Right hindlimb (tissue), 1 donor: ENCODE measurements at places on chromosomes 6 and 20.
A peak's percentile ranks its signal among the peaks of the same experiment; 100 is the strongest.

DNA sequence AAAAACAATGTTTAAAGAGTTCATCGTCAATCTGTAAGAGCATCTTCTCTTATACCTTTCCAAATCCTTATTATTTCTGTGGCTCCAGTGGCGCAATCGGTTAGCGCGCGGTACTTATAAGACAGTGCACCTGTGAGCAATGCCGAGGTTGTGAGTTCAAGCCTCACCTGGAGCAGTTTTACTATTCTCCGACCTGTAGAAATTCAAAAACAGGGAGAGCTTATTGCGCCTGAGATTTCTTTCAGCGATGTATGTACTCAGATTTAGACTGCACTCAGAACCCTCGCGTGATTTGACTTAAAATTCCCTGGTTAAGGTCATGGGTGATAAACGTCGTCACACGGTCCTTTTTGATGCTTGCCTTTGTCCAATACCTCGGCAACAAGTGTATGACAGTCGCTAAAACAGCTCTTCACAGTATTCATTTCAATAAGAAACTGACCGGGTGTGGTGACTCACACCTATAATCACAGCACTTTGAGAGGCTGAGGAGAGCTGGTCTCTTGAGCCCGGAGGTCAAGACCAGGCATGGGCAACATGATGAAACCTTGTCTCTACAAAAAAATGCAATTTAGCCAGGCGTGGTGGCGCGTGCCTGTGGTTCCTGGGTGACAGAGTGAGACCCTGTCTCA is 11.9 kb downstream of the GPX5 start:
- no peak for DNase-seq

- DNase-seq: no peak
Observed at GRCh38 chr6:8914700-8915099, 479.4 kb upstream of the SLC35B3 start.

DNA sequence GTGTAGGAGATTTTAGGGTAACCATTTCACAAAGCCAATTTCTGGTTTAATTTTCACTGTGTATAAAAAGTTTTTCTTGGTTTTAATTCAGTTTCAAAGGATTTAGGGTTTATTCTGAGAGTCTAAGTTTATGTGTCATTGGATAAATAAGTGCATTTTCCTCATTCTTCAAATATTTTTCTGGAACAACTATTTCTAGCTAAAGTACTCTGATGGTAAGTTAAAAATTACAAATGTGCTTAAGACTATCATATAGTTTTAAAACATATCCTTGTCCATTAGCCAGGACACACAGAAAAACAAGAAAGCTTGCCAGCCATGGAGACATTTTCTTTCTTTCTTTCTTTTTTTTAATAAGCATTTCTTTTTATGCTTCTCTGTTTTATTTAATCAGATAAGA is 333.0 kb downstream of the RFPL4B start:
- no peak for DNase-seq

- peak; percentile 70 for DNase-seq
Observed at GRCh38 chr6:163355426-163355991, 59.0 kb upstream of the QKI start.

DNA sequence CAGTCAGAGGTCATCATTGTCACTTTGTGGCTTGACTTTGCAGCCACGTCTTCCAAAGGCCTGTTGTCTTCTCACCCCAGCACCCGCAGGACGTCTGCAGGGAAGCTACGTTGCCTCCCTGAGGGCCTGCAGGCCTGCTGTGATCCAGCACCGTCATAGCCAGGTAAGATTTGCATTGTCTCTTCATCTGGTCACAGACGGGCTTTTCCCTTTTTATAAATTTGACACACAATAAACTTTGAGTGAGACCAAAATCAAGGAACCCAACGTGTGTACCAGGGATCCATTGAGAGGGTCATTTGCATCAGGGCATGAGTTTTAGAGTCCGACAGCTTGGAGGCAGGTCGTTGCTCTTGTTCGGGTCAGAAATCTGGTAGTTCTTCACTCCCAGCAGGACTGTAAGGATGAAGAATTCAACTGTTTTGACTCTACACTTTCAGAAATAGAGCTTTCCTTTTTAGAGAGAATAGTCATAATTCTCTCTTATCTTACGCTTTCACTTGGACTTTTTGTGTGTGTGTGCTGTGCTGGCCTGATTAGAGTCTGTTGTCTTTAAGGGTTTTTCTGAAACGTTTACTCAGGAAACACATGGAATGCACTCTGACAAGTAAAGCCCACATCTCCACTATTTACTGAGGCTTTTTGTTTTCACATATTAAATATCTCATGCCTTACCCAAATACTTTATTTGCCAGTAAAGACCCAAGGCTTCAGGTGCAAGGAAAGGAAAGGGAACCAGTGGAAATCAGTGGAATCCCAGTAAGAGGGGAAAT is 177.2 kb upstream of the TAB2 start:
- no peak for DNase-seq
